Stimulated activated CD8-positive, alpha-beta memory T cell treated with anti-CD3 and anti-CD28 coated beads, Interleukin-15, amount 100 ng/mL, for 48 hours (primary cell): ENCODE measurements at places on chromosomes 3 and 15.

DNA sequence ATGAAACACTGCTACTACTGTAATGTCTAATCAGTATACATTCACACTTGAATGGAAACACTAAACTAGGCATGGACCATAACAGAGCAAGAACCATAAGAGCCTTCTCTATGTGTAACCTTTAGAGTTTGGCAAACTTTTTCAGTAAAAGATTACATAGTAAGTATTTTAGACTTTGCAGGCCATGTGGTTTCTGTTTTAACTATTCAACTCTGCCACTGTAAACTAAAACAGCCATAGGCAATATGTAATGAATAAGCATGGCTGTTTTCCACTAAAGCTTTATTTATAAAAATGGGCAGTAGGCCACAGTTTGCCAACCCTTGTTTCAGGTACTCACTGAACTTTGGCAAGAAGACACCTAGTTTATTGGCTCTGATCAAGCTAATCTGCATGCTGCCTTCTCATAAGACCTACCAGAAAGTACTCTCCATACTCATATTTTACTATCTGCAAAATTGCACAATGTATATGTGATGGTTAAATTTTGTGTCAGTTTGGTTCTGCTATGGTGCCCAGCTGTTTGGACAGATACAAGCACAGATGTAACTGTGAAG is 46.0 kb downstream of the UACA start:
- no peak for DNase-seq

DNA sequence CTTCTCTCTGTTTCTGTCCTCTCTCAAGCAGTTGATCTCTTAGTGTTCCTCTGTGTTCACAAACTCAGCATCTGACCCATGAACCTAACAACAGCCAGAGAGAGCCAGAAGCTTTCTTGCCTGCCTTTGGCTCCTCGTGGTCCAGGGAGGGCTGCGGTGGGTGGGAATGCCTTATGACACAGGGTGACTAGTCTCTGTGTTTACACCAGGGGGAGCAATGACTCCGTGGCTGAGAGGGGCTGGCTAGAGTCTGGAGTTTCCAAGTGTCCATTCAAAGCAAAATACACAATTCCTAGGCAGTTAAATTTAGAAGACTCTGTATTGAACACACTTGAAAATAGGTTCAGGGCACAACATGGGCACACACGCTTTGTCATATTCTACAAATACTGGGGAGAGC is 370.0 kb upstream of the FRG2C start:
- no peak for DNase-seq

DNA sequence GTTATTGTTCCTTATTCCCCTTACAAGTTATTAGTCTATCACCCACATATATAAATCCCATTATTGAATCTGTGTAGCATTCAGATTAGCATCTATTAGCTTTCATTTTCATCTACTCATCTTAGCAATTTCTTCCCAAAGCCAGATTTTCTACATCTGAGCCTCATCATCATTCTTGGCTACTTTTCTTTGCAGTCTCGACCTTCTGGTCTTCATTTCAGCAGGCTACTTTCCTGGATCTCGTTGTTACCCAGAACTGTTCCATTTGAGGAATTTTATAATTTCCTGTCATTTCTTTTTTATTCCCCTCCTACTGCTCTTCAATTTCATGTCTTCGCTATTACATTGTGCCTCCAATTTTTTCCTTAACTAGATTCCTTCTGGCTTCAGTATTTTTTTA is 51.8 kb downstream of the SPRED1 start:
- no peak for DNase-seq

DNA sequence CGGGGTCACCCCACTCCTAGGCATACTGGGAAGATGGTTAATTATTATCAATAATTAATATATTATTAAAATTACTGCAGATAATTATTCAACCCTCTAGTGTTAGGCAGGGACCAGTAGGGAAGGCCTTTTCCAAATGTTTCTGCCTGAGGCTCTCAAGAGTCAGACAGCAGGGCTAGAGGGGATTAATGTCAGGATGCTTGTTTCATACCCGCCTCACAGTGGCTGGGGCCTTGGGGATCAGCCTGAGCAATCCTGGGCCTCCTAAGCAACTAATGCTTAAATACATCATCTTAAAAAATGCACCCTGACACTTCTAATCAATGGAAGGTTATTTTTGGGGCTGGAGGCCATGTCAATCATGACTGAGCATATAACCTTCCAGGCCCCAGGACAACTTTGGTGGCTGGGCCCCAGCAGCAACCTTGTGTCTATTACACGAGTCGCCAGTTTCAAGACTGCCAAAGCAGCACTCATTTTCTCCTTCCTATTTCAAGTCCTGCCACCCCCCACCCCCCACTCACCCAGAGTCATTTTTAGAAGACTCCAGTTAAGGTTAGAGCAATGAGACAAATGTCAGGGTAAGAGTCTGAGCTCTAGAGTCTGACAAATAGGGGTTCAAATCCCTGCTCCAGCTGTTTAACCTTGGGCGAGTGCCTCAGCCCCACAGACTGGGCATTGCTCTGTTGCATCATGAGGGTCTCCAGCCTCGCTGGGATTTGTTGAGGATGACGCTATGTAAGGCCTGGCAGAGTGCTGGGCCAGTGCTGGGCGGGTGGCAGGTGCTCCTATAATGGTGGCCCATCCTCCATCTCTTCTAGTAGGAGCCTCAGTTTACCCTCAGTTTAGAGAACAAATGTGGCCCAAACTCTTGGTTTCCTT is 6.1 kb downstream of the AMOTL2 start:
- no peak for DNase-seq

GRCh38 chr3:16252243-16252978 is 12.3 kb downstream of the DPH3 start:
- no peak for DNase-seq

GRCh38 chr3:127228866-127229265 is 35.9 kb downstream of the PRR23E start:
- DNase-seq = no peak

DNA sequence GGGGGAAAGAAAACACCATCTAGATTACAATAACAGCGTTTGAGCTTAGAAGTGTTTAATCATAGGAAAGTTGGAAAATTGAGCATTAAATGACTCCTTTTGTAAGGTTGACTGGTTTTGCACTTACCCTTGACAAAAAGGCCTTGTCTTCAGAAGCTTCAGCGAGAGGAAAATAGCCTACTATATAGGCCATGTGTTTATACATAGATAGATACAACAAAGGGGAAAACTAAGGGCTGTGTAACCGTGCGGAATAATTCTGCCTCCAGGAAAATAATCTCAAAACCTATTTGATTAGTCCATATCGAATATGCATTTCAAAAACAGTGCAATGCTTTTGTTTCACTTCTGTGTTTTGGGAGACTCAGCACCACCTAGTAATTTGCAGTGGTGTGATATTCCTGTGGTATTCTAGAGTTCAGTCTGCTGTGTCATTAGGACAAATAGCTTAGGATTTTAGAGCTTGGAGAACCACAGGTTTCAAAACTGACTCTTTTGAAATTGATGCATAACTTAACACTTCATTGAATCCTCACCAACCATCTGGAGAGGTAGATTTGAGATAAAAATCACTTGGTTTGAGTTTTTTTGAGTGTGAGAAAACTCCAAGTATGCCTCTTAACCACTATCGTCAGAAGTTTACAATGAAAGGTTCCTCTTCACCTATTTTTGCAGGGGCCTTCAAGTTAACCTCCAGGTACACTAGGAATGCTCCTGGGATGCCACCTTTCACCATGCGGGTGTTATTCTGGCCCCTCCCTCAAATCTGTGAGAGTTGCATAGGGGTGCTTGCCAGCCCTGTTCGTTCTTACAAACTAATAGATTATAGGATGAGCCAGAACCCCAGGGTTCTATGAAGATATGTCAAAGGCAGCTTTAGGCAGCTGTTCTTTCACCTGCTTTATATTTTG is 1.9 kb downstream of the ARHGAP31 start:
- no peak for DNase-seq

- no peak for DNase-seq
Observed at GRCh38 chr3:45137656-45138181, 8.5 kb downstream of the CDCP1 start.

DNA sequence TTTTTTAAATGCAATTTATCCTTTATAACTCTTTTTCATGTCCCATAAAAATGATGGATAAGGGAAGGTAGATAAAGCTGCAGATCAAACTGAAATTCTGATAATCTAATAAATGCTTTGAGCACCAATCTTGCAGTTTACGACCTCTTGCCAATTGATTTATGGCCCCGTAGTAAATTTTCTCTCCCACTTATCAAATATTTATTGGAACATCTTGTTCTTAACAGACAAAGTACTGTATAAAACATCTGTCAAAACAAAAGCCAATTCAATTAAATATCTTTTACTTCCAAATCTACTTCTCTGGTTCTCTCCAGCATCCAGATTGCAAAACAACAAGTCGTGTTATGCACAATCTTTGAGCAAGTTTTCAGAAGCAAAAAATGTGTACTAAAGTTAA is 34.6 kb downstream of the POLR2M start:
- no peak for DNase-seq

GRCh38 chr3:36677331-36678007 is 86.9 kb downstream of the DCLK3 start:
- DNase-seq = no peak

DNA sequence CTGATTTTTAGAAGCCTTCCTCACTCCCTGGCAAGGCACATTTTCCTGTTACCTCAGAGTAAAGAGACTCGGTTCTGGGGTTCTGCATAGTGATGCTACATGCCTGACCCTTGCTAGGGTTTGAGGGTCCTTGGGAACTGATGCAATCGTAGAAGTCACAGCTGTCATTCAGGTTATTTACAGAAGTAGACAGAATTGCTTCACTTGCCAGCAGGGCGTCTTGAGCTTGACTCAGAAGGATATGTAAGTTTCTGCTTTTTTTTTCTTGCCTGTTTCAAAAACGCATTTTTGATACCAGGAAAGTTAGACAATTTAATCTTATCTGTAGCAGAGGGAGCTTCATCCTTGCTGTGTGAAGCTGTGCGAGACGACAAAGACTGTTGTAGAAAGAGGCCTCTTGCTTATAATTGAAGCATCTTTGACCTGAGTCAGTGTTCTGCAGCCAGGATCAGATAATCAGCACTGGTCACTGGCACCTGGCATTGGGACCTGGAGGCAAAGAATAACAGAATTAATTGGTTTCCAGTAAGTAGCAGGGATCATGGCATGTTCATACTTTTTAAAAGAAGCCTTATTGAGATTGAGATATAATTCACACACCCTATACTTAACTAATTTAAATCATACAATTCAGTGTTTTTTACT is 24.8 kb downstream of the CACNA1D start:
- no peak for DNase-seq
